ENCODE measurements at places on chromosomes 11 and 22.

DNA sequence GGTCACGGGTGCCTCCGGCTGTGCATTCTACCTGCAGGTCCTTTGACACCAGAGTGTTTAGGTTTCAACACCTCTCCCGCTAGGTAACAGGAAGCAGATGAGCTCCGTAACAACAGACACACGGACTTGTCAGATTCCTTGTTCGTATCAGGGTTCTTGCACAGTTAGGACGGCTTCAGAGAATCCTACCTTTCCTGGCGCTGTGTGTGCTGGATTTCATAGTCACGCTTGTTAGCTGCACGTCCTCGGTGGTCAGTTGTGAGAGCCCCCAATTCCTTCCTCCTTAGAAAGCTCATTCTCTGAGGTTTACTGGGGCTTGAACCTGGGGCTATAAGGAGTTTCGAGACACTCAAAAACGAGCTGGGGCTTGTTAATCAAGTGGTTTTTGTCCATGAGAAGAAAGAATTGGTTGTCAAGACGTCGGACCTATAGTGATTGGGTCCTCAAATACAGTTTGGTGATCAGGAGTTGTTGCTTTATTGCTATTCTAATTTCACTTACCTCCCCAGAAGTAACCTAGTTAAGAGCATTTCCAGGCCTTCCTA lies 664 bp downstream of the DDB2 start:
- DNase-seq, result peak; percentile 5

DNA sequence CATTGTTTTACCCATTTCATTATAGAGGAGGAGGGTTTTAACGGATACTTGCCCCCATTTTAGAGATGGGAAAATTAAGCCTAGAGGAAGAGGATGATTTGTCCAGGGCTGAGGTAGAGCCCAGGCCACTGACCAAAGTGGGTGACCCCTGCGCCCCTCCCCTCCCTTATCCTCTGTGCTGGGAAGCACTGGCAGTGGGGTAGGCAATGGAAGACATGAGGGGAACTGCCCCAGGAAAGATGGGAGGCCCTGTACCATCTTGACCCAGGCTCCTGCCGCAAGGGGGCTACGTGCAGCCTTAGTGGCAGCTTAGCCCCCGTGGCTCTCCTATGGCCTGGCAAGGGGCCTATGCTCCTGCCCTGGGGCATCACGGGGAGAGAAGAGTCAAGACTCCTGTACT lies 76.4 kb upstream of the MYOD1 start:
- no peak for DNase-seq

DNA sequence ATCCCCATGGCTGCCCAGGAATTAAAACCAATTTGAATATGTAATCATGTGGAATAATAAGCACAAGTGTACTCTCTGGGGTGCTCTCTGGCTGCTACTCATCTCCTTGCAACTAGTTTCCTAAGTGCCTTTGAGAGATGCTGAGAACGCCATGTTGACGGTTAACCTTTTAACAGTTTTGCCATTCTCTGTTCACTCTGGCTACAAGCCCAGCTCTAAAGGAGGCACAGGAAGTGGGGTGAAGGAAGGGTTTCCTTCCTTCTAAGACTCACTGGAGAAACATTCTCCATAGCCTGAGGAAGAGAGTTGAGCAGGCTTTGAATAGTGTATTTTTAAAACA lies 122.0 kb upstream of the ZC3H12C start:
- no peak for DNase-seq

- DNase-seq, result no peak
These were observed 106.4 kb downstream of the CTNND1 start for GRCh38 chr11:57867966-57868365.

GRCh38 chr11:100691896-100692653 lies 5.0 kb downstream of the ARHGAP42 start:
- no peak for DNase-seq

GRCh38 chr11:82936261-82936660 lies 34.7 kb downstream of the DDIAS start:
- no peak for DNase-seq

DNA sequence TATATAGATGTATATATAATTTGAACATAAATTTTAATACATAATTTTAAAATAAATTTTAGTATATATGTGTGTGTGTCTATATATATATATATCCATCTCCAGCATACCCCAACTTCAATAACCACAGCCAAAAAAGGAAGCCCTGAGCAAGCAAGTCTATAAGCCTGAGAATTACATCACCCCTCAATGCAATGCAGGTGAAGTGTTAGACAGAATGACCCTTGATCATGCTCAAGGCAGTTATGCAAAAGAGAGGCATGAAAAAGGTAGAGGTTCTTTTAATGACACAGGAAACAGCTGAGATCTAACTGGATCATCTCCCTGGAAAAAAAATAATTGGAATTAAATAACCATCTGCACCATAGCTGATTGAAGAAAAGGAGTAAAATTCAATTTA lies 557.9 kb upstream of the ANO5 start:
- no peak for DNase-seq

- peak; percentile 26 for DNase-seq
These were observed 1.7 kb downstream of the FCHSD2 start for GRCh38 chr11:73140213-73141030.

DNA sequence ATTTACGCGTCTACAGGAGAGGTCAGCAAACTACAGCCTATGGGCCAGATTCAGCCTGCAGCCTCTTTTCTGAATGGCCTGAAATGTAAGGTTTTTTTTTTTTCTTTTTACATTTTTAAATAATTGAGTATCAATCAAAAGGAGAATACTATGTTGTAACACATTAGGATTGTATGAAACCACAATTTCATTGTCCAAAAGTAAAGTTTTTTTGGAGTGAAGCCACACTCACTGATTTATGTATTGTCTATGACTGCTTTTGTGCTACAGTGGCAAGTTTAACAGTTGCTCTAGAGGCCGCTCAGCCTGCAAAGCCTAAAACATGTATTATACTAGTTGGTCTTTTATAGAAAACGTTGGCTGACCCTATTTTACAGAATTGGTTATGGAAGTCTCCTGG lies 923.2 kb downstream of the NTM start:
- no peak for DNase-seq

GRCh38 chr11:42925916-42926315 lies 385.9 kb upstream of the API5 start:
- DNase-seq, result no peak

DNA sequence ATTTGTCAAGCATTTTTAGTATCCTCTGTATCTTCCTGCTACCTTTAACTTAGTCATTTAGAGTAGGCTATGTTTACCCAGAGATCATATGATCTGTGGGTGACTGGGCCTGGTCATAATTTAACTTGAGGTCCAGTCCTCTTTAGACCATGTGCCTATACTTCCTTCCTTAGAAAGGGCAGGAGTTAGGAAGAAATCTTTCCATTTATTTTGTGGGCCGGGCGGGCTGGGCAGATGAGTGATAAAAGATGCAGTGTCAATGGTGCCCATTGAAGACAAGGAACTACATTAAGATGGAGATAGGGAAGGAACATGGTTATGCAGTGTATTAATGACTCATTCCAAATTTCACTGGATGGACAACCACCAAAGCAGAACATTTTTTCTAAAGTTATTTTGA lies 30.9 kb upstream of the PDE3B start:
- DNase-seq, result no peak

DNA sequence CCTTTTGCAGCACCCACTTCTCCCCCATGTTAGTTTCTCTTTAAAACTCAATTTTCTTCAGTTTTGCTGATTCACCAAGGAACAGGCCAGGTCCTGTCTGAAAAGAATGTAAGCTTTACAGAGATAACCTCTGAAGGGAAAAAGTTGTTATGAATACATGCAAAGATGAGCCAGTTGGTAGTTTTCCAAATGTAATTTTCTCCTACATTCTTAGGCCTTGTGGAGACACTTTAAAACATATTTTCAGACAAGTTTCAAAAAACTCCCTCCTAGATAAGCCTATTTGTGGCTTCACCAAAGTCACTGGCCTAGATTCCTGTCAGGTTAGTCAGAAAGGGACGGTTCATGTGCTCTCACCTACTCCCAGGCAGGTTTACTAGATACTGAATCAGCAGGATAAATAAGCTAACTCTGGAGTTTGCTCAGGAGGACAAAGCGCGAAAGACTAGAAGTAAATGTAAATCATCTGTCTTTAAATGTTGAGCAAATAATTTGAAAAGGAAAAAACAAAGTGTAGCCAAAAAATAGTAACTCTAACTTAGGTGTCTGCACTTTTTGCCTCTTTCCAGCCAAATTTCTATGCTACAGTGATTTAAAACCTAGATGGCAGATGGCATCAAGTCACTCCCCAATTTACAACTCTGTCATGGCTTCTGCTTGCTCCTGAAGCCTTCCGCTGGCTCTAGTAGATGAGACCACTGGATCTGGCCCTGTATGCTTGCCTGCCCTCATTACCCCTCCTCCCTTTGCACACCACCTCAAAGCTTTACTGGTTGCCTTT lies 4.9 kb upstream of the ATP6V1E1 start:
- DNase-seq, result no peak

DNA sequence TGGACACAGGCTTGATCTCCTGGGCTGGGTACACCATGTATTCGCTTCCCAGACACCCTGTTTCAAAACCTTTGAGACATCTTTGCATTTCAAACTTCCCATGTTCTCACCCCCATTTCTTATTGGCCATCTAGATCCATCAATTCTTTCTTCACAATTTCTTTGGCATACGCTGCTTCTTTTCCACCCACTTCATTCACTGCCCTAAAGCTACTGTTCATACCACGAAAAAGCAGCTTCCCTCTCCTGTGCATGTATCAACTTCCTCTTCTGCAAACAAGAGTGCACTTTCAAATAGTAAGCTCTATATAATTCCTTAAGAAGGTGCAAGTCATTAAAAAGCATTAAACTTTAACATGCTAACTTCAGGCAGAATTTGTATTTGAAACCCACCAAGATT lies 21.4 kb downstream of the UVRAG start:
- DNase-seq, result no peak

DNA sequence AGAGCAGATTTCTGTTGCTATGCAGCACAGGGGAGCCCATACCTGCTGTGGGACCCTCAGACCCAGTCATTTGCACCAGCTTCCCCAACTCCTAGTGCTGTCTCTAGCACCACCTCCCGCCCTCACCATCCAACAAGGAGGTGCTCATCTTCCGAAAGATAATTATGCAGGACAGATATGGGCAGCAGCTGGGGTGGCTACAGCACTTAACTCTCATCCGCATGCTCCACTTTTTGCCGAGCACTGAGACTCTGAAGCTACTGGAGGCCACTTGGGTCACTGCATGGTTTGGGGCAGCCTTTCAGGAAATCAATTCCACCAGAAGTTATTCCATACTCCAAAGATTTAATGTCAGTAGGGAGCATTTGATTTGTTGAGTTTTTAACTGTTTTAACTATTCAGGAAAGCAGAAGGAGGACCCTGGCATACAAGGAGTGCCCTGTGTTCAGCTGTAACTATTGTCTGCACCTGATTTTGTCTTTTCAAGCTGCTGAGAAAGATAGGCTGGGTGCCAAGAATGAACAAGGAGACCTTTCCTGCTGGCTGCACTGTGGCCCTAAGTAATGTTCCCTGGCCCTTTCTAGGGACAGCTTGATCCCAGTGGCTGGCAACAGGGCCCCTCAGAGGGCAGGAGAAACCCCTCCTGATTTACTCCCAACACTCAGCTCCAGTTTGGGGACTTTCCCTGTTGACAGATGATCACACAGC lies 67.3 kb upstream of the CSNK2A3 start:
- DNase-seq, result no peak

- DNase-seq, result no peak
These were observed 43.0 kb downstream of the RASSF10 start for GRCh38 chr11:13052130-13052571.

GRCh38 chr11:62152245-62153086 lies 28.7 kb downstream of the INCENP start:
- DNase-seq, result no peak

DNA sequence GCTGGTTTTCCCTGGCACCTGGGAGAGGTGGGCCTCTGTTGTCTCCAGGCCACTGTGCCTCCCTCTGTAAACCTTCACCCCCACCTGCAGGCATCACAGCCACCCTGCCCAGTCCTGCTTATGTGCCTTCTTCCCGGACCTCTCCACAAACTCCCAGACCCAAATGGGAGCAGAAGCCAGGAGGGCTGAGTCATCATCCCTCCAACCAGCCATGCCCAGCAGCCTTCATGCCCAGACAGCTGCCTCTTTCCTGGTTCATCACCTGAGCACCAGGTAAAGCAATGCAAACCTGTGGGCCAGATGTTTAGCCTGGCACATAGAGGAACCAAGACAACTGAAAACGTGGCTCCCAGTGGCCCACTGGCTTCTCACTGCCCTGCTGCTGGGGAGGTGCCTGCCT lies 2.1 kb upstream of the TMPRSS4 start:
- no peak for DNase-seq

DNA sequence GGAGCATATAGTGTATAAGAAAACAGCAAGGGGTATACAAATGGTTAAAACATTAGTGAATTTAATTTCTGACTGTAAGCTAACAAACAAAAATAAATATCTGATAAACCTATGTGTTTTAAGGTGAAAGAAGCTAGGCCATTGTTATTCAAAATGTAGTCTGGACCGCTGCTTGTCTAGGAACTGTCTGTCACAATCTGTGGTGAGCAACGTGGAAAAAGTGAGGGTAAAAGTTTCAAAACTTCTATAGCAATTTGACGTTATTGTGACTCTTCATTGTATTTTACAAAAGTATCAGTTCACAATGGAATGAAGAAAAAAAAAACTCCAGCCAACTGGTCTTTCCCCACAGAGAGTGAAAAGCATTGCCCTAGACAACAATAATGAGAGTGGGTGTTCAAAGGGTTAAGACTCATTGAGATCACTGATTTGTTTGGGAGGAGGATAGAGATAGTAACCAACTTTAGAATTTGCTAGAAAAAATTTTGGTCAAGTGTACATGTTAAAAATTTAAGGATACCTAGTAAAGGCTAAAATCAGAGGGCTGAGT lies 79.1 kb downstream of the UVRAG start:
- no peak for DNase-seq

- no peak for DNase-seq
These were observed 45.2 kb downstream of the MYEOV start for GRCh38 chr11:69339041-69339733.

DNA sequence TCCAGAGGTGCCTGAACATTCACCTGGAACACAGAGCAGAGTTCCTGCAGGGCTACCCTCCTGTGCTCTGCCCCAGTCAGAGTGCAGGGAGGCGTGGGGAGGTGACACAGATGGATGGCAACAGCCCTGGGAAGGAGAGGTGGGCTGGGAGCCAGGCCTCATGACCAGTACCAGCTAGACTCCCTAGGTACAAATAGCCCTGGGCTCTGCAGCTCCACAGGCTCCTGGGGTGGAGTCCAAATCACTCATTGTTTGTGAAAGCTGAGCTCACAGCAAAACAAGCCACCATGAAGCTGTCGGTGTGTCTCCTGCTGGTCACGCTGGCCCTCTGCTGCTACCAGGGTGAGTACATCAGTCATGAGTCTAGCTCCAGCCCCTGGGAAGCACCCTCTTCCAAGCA lies at the start of gene SCGB1D2:
Gene SCGB1D2 (plus strand): TSS at position 219 of the 400 bp plus-strand sequence. CDS start 69 bp downstream, at position 288.
- no peak for DNase-seq
